HEK293T (cell line): ENCODE measurements at places on chromosomes 5 and 9.

- DNase-seq: no peak
Observed at GRCh38 chr5:133254803-133255202, 203.0 kb downstream of the HSPA4 start.

GRCh38 chr5:36199620-36200019 is 42.1 kb downstream of the NADK2 start:
- no peak for DNase-seq

DNA sequence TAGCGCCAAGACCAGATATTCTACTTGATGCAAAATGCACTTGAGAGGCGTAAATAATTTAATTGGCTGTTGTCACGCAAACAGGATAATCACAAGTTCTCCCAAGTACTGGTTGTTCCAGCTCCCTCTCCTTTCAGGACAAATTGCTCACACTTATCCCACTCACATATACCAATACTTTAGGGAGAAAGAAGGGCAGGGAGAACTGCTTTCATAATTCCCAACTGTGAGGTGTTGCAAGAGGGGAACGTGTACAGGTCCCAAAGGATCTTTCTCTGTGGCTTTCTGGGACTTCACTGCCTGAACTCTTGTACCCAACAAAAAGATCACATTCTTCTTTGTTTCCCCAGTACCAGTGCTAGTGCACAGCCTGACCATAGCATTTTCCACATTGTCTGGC is 21.5 kb upstream of the TGFBI start:
- DNase-seq: no peak

DNA sequence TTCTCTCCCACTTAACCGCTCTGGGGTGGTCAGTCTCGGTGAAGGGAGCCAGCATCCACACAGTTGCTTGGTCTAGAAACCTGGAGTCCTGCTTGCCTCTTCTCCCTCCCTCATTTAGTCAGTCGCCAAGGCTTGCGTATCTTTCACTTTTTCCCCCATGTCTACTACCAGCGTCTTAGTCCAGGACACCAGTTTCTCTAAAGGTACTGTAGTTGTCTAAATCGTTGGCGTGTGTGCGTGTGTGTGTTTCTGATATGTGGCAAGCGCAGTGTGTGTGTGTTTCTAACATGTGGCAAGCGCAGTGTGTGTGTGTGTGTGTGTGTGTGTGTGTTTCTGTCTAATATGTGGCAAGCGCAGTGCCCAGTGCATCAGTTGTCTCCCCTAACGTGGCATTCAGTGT is 641 bp downstream of the ATP6V1G1 start:
- no peak for DNase-seq

DNA sequence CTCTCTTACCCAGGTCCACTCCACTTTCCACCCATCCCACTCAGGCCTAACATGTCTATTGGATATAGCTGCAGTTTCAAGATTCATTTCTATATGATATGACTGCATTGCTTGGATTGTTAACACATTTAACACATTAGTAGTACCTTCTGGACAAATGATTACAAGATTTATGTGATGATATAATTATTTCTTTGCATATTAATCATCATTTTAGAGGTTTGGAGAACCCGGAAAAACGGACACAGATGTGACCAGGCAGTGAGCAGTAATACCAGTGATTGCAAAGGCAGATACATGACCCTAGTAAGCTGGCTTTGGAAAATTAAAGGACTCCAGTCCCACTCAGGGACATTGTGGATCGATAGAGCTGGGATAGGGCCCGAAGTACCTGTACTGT is 103.8 kb downstream of the PRR16 start:
- no peak for DNase-seq

- DNase-seq: no peak
Observed at GRCh38 chr5:88281322-88281721, 12.7 kb upstream of the TMEM161B start.

- DNase-seq: no peak
Observed at GRCh38 chr5:176948458-176948857, 49.3 kb upstream of the HK3 start.

DNA sequence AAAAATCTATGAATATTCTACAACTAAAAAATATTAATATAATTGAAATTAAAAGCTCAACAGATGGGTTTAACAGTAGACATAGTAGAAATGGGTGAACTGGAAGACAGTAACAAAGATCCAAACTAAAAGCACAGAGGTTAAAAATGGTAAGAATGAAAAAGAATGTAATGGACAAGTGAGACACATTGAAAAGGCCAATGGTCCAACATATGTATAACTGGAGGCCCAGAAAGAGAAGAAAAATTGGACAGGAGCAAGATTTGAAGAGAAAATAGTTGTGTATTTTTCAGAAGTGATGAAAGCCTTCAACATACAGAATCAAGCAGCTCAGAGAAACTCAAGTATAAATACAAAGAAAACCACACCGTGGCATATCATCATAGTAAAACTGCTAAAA is 58.6 kb downstream of the PCDHGC5 start:
- DNase-seq: no peak

DNA sequence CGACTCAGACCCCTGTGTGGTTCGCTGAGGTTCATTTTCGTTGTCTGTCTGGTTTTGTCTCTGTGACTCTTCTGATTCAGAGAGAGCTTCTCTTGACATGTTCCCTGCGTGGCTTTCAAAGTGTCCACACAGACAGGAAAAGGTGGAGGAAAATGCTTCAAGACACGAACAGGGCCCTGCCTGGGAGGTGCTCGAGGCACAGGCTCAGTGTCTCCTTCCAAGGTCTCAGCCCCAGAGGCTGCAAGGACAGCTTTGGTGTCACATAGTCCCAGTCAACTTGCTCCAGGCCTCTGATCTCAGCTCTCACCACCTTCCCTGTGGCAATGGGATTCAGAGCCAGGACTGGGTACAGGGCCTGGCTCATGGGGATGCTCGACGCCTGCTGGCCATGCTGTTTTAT is 51.6 kb upstream of the SARDH start:
- DNase-seq: no peak

DNA sequence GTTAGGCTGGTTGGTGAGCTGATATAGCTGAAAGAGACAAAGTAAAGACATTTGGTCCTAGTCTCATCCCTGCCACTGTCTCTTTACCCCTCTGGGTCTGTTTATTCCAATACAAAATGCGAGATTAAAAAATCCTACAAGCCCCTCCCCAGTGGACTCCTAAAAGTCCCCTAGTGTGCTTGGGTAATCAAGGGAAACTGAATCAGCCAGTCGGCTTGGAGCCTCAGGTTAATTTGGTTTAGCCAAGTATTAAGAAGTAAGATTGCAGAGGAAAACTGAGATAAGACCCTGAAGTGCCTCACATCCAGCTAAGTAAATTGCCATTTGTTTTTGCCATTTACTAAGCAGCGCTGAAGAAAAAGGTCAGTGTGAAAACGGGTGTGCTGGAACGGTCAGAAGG is 10.4 kb downstream of the NIM1K start:
- no peak for DNase-seq

- no peak for DNase-seq
Observed at GRCh38 chr5:120533581-120533980, 69.5 kb downstream of the PRR16 start.

GRCh38 chr5:79255786-79256557 is 20.0 kb downstream of the JMY start:
- peak; percentile 58 for DNase-seq

DNA sequence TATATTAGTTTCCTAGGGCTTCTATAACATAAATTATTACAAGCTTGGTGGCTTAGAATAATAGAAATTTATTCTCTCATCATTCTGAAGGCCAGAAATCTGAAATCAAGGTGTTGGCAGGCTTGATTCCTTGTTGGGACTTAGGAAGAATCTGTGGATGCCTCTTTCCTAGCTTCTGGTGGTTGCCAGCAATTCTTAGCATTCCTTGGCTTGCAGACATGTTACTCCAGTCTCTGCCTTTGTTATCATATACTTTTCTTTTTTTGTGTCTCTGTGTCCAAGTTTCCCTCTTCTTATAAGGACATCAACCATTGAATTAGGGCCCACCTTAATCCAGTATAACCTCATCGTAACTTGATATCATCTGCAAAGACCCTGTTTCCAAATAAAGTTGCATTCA is 31.4 kb downstream of the CTNNA1 start:
- no peak for DNase-seq

DNA sequence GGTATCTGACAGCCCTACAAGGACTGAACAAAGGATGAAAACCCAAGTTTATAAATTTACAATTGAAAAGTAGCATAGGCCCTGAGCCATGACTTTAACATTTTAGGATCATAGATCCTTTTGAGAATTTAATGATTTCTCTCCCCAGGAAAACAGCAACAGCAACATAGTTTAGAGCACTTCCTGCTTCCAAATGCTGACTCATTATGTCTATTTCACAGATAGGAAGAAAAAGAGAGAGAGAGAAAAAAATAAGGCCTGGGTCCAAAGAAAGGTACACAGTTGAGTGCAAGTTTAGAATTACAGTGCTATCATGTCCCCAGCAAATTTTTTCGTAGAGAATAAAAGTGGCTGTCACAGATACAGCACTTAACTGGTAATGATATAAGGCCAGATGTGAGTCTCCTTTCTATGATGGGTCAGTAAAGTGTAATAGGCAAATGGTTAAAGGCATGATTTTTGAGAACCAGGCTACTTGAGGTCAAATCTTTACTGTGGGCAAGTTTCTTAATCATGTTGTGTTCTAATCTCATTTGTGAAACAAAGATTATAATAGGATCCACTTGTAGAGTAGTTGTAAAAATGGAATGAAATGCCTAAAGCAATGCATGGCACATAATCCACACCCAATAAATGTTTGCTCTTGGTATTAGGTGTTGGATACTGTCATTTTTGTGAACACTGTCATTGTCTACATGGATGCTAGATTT is 12.3 kb upstream of the PPP2R2B start:
- DNase-seq: no peak

DNA sequence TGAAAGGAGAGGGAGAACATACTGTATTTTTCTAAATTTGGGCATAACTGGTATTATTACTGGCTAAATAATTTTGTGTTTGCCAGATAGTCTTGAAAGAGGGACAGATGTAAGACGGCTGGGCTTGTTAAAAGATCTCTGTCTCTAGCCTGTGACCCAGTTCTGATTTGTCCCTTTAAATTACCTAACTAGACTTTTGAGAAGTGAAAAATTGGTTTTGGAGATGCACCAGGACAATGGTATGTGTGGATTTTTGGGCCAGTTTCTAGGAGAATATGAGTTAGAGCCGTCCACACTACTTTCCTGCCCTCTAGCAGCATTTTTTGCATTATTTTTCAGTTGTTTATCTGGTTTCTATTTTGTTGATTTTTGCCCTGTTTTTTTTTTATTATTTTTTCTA is 33.5 kb downstream of the LNPEP start:
- DNase-seq: no peak

GRCh38 chr5:14463629-14464028 is 118.0 kb upstream of the OTULINL start:
- peak; percentile 16 for DNase-seq

GRCh38 chr5:159640446-159640845 is 275.8 kb upstream of the ADRA1B start:
- DNase-seq: no peak

DNA sequence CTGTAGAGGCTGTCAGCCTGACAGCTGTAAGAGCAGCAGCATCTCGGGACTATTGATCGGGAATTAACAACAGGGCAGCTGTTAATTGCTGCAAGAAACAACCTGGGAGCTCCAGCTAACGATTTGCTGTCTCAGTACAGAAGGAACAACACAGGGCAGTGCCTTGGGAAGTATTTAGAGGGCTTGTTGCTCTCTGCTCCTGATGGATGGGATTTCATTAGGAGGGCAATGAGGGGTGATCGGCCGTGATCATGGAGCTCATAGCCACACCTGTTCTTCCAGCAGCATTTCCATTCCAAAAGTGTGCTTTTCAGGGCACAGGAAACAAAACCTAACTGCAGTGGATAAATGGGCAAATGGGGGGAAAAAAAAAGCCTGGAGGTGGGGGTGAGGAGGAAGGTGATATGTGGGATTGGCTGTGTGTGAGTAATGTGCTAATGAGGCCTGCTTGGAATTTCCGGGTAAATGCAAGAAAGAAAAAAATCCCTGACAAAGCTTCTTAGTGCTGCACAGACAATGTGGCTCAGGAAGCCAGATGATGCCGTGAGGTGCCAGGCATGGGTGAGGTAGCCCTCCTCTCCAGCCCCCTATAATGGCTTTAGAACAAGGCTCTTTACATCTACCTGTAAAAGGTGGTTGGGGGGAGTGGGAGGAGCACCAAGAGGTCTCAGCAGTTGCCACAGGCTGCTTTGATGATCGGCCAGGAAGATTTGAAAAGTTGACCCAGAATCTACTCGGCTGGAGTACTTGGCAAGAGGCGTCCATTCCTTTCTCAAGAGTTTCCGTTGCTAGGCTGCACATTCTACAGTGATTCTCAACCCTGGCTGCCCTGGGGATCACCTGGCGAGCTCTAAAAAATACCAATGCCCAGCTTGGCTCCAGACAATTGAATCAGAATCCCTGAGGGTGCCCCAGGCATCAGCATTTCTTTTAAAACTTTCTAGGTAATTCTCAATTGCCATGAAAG is 139.5 kb upstream of the KLF9 start:
- DNase-seq: no peak

GRCh38 chr9:138025908-138026307 is 148.3 kb downstream of the CACNA1B start:
- DNase-seq: no peak

- DNase-seq: no peak
Observed at GRCh38 chr5:61619777-61620518, 287.9 kb downstream of the ZSWIM6 start.

DNA sequence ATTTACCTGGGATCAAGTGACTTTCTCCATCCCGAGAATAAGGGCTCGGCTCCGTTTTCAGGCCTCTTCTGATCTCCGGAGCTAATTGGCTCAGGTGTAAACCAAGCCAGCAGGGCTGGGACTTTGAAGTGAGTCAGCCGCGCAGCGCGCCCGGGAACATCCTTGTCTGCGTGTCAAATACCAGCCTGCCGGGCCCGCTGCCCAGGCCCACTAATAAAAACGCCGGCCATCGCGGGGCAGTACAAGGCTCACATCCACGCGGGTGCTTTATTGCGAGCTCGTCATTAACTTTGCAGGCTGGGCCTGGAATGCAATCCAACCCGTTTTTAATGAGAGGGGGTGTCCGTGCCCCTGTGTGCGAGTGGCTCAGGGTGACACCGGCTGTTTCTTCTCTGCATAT is 416.8 kb downstream of the IRX2 start:
- no peak for DNase-seq

- DNase-seq: no peak
Observed at GRCh38 chr9:16809912-16810610, 60.4 kb downstream of the BNC2 start.

- no peak for DNase-seq
Observed at GRCh38 chr9:112743216-112743836, 7.2 kb upstream of the SNX30 start.
